Stimulated activated CD8-positive, alpha-beta memory T cell treated with anti-CD3 and anti-CD28 coated beads, Interleukin-7, amount 100 ng/mL, for 4 hours (primary cell): ENCODE measurements at places on chromosomes 12 and 14.
A peak's percentile ranks its signal among the peaks of the same experiment; 100 is the strongest.

GRCh38 chr14:97709552-97709951 is 912.4 kb downstream of the VRK1 start:
- peak; percentile 47 for DNase-seq

DNA sequence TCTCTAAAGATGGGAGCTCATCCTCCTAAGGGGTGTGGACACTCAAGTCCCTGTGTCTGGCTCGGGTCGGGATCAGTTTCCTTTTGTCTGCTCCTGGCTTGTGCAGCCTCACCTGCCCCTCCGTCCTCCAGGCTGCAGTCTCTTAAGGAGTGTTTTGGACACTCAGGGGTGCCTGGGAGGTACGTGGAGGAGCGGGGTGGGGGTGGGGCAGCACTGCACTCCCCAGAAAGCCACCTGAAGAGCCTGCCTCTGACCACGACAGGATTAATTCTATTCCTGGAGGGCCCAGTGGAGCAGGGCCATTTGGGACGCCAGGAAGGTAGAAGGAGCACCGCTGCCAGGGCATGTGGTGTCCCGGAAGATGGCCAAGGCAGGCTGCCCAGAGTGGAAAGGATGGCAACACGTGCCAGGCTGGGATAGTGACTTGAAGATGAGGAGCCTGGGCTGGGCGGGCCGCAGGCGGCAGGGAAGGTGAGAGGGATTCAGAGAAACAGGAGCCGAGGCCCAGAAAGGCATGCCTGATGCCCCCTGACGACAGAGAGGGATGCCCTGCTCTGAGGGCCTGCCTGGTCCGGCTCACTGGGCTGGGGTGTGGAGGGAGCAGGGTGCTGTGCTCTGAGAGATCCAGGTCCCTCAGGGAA is 14.8 kb upstream of the LRTM2 start:
- no peak for DNase-seq

DNA sequence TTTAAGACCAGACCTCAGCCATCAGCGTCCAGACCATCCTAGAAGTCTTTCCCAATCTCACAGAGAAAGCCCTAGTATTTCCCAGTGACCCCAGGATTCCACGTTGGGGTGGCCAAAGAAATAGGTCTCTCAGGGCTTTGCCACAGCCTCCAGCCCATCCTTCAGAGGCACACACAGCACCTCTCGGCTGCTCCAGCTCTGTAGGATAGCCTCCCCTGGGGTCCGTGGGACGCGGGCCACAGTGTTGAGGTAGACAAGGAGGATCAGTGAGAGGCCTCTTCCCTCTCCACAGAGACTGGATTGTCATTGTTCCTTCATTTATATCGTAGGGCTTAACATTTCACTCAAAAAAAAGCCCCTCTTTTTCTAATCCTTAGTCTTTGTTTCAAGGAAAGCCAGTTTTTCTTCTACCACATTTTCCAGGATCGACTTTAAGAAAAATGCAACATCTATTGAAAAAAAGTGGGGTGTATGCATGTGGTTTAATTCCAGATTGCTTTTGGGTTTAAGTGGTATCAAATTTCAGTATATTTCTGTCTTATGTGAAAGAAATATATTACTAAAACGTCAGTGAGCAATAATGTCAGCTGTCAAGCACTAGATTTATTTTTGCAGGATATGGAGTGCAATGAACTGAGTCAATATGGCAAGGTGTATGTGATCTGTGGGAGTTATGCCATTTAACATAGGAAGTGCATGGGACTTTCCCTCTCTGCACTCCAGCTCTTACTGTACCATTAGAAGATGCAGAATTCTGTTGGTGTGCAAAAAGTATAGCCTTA is 187.5 kb downstream of the MSRB3 start:
- DNase-seq, result no peak

- no peak for DNase-seq
These were observed 31.1 kb downstream of the ZFYVE21 start for GRCh38 chr14:103746701-103747100.

- no peak for DNase-seq
These were observed 285.8 kb upstream of the G2E3 start for GRCh38 chr14:30272848-30273832.

DNA sequence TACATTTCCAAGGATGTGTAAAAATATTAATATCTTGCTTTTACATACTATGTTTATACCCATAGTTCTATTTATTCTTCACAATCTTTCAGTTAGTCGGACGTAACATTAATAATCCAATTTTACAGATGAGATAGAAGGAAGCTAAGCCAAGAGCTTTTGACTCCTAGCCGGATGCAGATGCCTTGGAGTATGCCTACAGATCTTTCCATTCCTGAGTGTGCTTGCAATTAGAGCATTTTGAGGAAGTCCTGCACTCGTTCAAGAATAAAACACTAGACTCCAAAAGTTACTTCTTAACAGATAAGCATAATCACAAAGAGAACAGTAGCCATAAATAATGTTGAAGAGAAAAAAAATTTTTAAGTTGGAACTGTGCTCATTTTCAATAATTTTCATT is 337.6 kb upstream of the CLEC14A start:
- no peak for DNase-seq
